NCI-H510A treated with DMSO at 0.1 percent for 48 hours (cell line): ENCODE measurements at places on chromosomes 12 and 14.

DNA sequence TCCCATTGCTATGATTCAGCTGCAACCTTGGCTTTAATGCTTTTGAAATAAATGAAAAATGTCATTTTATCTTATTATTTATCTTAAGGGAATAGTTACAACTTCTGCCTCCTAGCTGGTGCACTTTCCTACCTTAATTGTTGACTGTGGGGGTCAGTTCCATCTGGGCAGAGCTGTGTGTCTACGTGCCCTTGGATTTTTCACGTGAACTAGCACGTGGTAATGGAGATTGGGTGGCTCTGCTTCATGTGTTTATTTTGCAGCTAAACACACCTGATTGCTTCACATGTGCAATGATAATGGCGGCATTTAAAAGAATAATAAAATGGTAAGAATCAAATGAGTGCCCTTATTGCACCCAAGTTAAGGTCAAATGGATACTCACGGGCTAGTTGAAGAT is 10.6 kb upstream of the PELI2 start:
- no peak for DNase-seq

DNA sequence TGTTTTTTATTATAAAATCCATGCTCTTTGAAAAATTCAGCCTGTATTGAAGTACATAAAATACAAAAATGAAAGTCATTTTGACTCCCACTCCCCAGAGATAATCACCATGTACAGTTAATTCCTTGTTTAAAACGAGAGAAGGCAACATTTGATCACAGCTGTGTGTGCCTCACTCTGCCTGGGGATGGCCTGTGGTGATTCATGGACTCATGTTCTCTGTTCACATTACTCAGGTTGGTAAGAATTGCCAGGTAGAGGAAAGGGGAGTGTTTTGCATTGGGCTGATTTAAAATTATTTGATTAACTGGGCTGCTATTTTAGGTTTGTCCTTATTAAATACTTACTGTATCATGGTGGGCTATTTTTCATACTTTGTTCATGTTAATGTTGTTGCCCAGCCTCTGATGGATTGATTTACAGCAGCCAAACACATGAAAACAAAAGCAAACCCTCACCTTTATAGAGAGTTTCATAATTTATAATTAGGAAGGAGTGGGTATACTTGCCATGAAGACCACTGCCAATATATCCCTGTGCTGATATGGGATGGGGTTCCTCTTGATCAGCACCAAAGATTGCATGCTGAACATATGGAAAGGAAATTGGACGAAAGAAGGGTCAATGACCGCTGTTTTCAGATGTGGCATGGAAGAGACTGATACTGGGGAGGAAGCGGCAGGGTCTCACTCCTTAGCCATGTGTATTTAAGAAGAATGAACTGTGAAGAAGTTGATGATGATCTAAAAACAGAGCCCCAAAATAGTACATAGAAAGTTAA is 3.0 kb downstream of the ZBTB1 start:
- no peak for DNase-seq

GRCh38 chr12:122203301-122204166 is at the start of gene B3GNT4:
Gene B3GNT4, plus strand, starts transcription at chr12:122203709. Its CDS starts 910 bp downstream, at chr12:122204619.
- DNase-seq = peak; percentile 80

GRCh38 chr14:97271451-97271960 is 474.3 kb downstream of the VRK1 start:
- no peak for DNase-seq

DNA sequence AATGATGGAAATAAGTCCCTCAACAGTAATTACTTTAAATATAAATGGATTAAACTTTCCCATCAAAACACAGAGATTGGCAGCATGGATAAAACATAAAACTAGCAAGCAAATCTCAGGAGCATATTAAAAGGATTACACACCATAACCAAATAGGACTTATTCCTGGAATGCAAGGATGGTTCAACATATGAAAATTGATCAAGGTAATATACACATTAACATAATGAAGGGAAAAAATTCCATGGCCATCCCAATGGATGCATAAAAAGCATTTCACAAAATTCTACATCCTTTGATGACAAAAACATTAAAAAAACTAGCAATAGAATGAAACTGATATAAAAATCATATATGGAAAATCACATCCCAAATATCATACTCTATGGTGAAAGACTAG is 13.6 kb downstream of the CACNA2D4 start:
- DNase-seq = no peak

GRCh38 chr14:102020058-102020971 is 55.9 kb downstream of the DYNC1H1 start:
- DNase-seq = no peak

- DNase-seq = peak; percentile 10
Measured at GRCh38 chr14:68554231-68554630, 238.6 kb downstream of the ZFP36L1 start.

GRCh38 chr12:49279706-49280159 is 14.9 kb downstream of the TUBA1C start:
- no peak for DNase-seq

DNA sequence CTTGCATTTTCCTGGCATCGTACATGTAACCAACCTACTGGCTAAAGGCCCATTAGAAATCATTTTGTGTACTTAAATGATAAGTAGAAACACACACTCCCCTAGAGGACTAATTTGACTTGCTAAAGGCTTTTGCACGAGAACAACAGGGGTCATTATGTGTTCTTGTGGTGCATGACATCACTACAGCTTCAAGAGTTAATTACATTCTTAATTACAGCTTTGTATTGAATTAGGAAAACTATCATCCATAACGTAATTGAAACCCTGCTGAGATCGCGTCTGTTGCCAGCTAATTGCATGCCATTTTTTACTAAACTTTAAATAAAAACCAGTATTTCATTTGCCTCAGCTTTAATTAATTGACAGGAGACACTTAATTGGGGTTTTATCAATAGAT is 51.4 kb downstream of the TMEM132C start:
- no peak for DNase-seq

DNA sequence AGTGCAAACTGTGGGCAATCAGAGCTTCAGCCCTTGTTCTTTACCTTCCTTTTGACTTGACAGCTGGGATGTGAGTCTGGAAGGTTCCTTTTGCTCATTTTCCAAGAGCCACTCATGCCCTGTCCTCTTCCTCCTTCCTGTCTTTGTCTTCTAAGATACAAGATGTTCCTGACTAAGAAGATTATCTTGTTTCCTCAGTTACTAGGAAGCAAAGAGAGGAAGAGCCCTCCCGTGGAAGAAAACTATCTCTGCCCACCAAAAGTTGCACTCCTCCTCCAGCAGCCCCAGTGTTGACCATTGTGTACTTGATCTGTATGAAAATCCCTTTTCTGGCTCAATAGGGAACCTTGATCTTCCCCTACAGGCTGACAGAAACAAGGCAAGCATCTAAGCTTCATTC is 138.0 kb downstream of the C12orf75 start:
- DNase-seq = no peak

- peak; percentile 35 for DNase-seq
Measured at GRCh38 chr12:121717041-121717699, 4.6 kb downstream of the TMEM120B start.

- no peak for DNase-seq
Measured at GRCh38 chr14:24607635-24608514, 1.6 kb downstream of the GZMH start.

DNA sequence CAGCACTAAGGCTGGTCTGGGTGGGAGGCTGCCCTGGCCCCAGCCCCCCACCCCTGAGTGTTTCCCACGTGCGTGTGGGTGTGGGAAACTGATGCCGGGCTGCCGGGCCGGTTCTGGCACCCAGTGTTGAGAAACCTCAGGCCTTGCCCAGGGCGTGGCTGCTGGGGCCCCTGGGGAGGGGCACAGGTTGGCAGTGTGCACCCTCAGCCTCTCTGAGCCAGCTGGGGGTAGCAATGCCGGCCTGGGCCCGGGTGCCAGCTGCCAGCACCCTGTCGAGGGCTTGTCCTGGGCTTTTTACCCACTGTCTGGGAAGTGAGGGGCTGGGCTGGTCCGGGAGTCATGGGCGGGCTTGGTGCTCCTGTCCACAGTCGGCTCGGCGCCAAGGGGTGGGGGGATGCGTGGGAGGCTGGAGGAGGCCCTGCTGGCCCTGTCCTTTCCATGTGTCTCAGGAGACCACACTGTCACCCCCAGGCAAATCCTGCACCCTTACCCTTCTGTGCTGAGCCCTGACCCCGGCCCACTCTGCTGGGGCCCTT is 15.7 kb downstream of the ASPG start:
- DNase-seq = no peak
